Pulmonary artery endothelial cell (primary cell): ENCODE measurements at places on chromosomes 12 and 14. TPM values are rescaled to one million over a fixed set of nuclear protein-coding genes. Genes with fewer than 3 reads are reported as not detected.

The RNASE7 gene
- not detected in 2 replicates for total RNA-seq

The SDR9C7 gene
- total RNA-seq: not detected in 2 replicates

The KCNH3 gene
- total RNA-seq: 0.26 and 0.28 TPM in 2 replicates

The IRF9 gene
- 42.1 and 48.9 TPM in 2 replicates for total RNA-seq

The TSPAN19 gene
- total RNA-seq: 0.07 and 0.14 TPM in 2 replicates

The KIF26A gene
- 5.0 and 13.4 TPM in 2 replicates for total RNA-seq

The LRRIQ1 gene
- 0.28 and 0.40 TPM in 2 replicates for total RNA-seq

The NRXN3 gene
- 0.04 and 0.07 TPM in 2 replicates for total RNA-seq
